ENCODE measurements at places on chromosomes 13 and 19.

- DNase-seq: no peak
Observed at GRCh38 chr19:16702123-16702522, 17.5 kb upstream of the NWD1 start.

- DNase-seq: no peak
Observed at GRCh38 chr13:77555246-77555645, 19.7 kb downstream of the SCEL start.

DNA sequence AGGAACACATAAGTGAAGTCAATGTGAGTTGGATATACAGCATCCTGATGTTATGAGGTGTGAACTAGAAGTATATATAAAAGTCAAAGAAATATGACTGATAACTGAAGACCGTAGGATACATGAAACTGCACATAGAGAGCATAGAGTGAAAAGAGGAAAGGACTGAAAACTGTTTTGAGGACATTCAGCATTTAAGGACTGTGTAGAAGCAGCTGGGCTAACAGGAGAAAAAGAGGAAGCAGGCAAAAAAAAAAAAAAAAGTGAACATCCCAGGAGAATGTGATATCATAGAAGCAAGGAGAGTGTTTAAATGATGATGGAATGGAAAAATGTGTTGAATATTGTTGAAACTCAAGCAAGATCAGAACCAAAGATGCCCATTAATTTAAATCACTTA, 363.5 kb downstream of the PCDH20 start:
- DNase-seq: no peak

DNA sequence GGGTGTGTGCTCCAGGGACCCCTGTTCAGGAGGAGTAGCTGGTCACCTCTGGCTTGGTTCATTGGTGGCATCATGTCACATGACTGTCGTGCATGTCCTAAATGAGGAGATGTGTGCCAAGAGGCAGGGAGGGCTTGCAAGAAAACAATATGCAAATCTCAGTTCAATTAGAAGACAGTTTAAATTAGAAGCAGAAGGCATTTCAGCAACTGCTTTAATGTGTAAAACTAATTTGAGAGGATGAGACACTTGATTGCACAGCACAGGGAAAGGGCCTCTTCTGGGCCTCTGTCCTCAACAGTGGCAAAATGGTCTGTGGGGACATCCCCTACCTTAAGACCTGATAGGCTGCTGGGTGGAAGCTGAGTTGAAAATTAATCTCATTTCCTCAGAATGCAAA, 54.6 kb downstream of the SPATA13 start:
- no peak for DNase-seq

- no peak for DNase-seq
Observed at GRCh38 chr19:9018163-9018875, 8.1 kb upstream of the MUC16 start.
